Muscle of leg (tissue), 16 donors: ENCODE measurements at places on chromosomes 7 and 10. TPM values are rescaled to one million over a fixed set of nuclear protein-coding genes. Genes with fewer than 3 reads are reported as not detected.
A peak's percentile ranks its signal among the peaks of the same experiment; 100 is the strongest.

- H3K4me1 ChIP-seq: peaks cover 3% of the 10 kb centered on the region
- no peak overlapping the region for H3K4me3 ChIP-seq
- peak; percentile 33 for DNase-seq
- peaks cover 7% of the 10 kb centered on the region for H3K27me3 ChIP-seq
- H3K36me3 ChIP-seq: no peaks in the 10 kb centered on the region
Measured at GRCh38 chr7:28315565-28316410, 96.5 kb upstream of the CREB5 start.

- H3K4me3 ChIP-seq: peak overlapping the region; percentile 75
- peaks cover 26% of the 10 kb centered on the region for H3K36me3 ChIP-seq
- H3K27me3 ChIP-seq: no peaks in the 10 kb centered on the region
- DNase-seq: no peak
- peak overlapping the region; percentile 84 for H3K27ac ChIP-seq
- H3K4me1 ChIP-seq: peaks cover 24% of the 10 kb centered on the region
Measured at GRCh38 chr10:3172081-3172445, 519 bp downstream of the PITRM1 start.

DNA sequence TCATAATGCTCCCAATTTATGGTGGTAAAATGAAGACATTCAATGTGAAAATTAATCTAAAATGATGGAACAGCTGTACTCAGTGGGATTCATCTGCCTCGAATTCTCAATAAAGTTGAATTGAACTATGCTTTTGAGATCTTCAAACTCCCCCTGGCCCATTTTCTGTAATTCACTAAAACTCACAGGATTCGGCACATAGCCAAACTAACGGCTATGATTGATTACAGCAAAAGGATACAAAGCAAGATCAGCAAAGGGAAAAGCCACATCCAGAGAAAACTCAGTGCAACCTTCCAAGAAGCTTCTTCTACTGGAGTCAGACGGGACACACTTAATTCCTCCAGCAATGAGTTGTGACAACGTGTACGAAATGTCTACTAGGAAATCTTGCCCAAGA is 307.5 kb downstream of the CNTNAP2 start:
- no peaks in the 10 kb centered on the region for H3K4me1 ChIP-seq
- DNase-seq: peak; percentile 63
- no peaks in the 10 kb centered on the region for H3K27me3 ChIP-seq
- H3K36me3 ChIP-seq: no peaks in the 10 kb centered on the region
- no peak overlapping the region for H3K27ac ChIP-seq
- H3K4me3 ChIP-seq: no peak overlapping the region

DNA sequence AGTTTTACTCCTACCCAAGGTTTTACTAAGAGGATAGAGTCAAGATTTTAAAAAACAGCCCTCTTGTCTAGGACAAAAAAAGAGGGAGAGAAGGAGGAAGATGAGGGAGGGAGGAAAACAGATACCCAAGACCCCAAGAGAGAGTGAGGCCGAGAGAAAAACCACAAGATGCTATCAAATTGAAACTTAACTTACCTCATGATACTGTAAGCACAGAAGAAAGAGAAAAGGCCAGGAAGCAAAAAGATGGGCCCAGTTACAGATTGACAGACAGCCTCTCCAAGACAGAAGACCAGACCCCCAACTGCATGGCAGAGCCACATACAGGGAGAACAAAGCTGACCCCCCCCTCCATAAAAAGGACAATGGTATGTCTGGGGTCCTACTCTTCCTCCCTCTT is 11.4 kb downstream of the SEC31B start:
- peaks cover 32% of the 10 kb centered on the region for H3K36me3 ChIP-seq
- no peaks in the 10 kb centered on the region for H3K27me3 ChIP-seq
- no peak overlapping the region for H3K4me3 ChIP-seq

Gene TSPAN33
- total RNA-seq: 23.9 TPM

DNA sequence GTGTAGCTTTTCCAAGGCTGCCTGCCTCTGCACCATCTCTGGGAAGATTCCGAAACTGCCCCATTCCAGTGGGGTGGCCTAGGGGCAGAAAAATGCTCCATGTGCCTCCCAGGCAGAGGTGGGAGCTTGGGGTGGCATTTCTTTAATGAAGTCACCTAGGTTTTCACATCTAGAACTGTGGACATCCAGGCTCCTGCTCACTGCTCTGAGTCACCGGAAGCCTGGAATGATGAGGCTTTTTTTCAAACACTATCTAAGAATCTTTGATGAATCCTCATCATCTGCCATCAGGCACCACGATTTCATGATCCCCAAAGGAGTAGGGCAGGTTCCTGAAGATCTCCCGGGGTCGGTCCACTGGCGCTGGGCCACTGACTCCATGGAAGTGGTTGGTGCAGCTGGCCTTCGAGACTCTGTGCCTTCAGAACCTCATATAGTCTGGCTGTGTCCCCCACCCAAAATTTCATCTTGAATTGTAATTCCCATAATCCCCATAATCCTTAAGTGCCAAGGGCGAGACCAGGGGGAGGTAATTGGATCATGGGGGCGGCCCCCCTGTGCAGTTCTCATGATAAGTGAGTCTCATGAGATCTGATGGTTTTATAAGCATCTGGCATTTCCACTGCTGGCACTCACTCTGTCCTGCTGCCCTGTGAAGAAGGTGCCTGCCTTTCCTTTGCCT is 37.1 kb downstream of the MTURN start:
- no peaks in the 10 kb centered on the region for H3K36me3 ChIP-seq
- peaks cover 67% of the 10 kb centered on the region for H3K4me1 ChIP-seq
- no peak overlapping the region for H3K4me3 ChIP-seq

GRCh38 chr10:49000437-49001398 is 61.1 kb upstream of the LRRC18 start:
- no peak overlapping the region for H3K27ac ChIP-seq
- DNase-seq: no peak
- peaks cover 6% of the 10 kb centered on the region for H3K4me1 ChIP-seq

Gene C10orf143
- total RNA-seq: 1.1 TPM

- no peak overlapping the region for H3K27ac ChIP-seq
- peaks cover 2% of the 10 kb centered on the region for H3K36me3 ChIP-seq
- DNase-seq: no peak
- H3K4me1 ChIP-seq: no peaks in the 10 kb centered on the region
- no peak overlapping the region for H3K4me3 ChIP-seq
Measured at GRCh38 chr7:35856175-35856574, 55.3 kb downstream of the SEPTIN7 start.

- no peaks in the 10 kb centered on the region for H3K27me3 ChIP-seq
- no peak for DNase-seq
- peaks cover 4% of the 10 kb centered on the region for H3K4me1 ChIP-seq
Measured at GRCh38 chr7:47351233-47352154, 230.4 kb downstream of the TNS3 start.
